ENCODE measurements at places on chromosomes 4 and X.
A peak's percentile ranks its signal among the peaks of the same experiment; 100 is the strongest.

GRCh38 chr4:35952751-35953150 lies 291.6 kb downstream of the ARAP2 start:
- no peak for DNase-seq

- DNase-seq = peak; percentile 44
These were observed 318.7 kb downstream of the PCDH18 start for GRCh38 chr4:137213372-137214173.

DNA sequence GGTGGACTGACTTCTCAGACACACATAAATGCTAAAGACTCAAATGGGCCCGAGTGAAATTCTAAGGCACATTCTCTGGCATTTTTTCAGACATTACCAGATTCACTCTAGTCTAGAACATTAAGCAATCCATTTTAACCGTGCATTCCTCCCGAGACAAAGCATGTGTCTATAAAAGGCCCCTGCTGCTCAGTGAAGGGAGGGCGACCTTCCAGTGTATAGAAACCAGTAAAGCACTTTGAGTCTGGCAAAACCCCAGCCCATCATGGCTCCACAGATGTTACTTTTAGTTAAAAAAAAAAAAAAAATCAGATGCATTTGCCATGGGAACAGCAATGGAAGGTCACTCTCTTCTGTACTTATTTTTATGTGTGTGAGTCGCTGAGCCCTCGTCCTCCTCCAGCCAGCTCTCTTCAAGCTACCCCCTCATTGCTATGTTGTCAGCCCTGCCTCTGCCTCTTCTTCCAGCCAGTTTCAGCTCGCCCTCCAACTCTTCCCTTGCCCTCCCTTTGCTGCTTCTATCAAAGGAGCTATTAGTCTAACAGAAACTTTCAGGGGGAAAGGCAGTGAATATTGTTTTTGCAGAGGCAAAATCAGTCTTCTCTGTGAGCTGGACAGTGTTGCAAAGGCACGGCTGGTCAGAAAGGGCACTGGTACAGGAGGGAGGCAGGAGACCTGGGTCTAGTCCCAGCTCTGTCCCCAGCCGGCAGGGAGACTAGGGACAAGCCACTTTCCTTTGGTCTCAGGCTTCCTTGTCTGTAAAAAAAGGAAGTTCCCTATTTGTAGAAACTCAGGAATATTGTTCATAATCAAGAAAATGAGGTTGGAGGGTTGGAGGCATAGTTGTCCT lies 644.2 kb downstream of the ZNF674 start:
- DNase-seq = peak; percentile 31

GRCh38 chr4:128349921-128350320 lies 62.3 kb upstream of the PGRMC2 start:
- peak; percentile 74 for DNase-seq

Data from fibroblast of skin of back (primary cell).